ENCODE measurements at places on chromosomes 1 and 21.

DNA sequence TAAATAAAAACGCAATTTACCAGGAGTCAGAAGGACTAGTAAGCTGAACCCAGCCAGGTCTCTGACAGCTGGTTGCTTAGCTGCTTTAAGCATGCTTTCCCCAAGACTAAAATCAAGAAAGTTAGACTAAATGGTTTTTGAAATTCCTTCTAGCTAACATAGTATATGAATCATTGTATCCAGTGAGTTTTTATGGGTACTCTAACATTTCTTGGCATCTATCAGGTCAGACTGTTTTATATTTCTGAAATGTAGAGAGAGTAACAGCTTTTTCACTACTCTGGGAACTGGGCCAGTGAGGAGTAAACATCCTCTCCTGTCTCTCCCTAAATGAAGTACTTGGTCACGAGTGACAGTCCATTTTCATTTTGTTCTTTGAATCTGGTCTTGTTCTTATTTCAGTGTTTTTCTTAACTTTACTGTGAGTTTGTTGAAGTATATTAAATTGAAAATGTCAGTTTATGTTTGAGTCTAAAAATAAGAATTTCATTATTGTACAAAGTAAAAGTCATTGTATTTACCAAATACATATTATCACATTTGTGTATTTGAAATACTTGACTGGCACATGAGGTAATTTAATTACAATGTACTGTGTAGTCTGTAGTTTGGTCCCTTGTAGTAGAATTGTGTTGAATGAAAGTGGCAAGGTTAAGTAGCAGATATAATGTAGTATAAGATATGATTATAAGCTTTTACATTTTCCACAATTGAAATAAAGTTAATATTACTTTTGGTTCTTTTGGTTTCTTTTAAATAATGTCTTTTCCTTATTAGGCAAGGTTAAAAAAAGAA is 47.6 kb downstream of the PKN2 start:
- no peak for DNase-seq

GRCh38 chr1:45621895-45622523 is 1.8 kb downstream of the CCDC17 start:
- DNase-seq: no peak

- no peak for DNase-seq
Observed at GRCh38 chr21:44399955-44400790, 46.8 kb downstream of the TRPM2 start.

- DNase-seq: no peak
Observed at GRCh38 chr1:14794136-14794768, 195.8 kb downstream of the KAZN start.

DNA sequence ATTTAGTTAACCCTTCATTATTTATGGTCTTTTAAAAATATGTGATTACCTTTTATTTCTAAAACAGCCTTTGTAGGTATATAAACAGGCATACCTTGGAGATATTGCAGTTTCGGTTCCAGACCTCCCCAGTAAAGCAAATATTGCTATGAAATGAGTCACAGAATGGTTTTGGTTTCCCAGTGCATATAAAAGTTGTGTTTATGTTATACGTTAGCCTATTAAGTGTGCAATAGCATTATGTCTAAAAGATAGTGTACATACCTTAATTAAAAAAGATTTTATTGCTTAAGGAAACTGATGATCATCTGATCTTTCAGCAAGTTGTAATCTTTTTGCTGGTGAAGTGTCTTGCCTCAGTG is 44.1 kb downstream of the XCL2 start:
- no peak for DNase-seq

DNA sequence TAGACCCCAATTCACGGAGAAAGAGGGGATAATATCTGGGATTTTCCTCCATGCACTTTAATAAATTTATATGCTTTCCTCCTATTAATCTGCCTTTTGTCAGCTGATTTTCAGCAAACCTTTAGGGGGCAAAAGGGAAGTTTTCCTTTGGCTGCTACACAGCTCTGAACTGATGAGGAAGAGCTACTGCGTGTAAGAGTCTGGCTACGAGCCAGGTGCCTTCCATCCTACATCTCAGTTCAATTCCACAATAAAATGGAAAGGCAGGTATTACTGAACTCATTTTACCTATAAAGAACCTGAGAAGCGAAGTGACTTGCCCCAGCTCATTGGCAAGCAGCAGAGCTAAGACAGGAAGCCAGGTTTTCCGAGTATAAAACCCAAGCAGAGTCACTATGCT is 28.3 kb upstream of the ZNF326 start:
- DNase-seq: no peak

DNA sequence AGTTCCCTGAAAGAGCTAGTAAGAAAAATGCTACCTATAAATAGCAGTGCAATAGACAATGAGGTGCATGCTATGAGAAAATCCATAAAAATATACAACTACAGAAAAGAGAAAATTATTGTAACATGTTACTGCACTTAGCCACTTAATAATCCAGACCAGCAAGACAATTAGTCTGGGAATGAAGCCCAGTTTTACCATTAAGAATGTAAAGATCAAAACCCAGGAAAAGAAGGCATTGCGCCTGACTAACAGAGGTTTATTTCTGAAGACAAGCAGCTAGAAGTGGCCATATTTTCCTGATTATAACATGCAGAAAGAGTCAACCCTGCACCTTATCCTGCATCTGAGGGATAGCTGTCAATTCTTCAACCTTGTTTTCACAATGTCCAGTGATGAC is 276.4 kb upstream of the PRMT6 start:
- no peak for DNase-seq

GRCh38 chr1:117758444-117759316 is 152.8 kb downstream of the TENT5C start:
- DNase-seq: peak; percentile 89

- no peak for DNase-seq
Observed at GRCh38 chr1:10228528-10228927, 18.2 kb downstream of the KIF1B start.

- DNase-seq: no peak
Observed at GRCh38 chr1:66840929-66841328, 39.9 kb upstream of the INSL5 start.

DNA sequence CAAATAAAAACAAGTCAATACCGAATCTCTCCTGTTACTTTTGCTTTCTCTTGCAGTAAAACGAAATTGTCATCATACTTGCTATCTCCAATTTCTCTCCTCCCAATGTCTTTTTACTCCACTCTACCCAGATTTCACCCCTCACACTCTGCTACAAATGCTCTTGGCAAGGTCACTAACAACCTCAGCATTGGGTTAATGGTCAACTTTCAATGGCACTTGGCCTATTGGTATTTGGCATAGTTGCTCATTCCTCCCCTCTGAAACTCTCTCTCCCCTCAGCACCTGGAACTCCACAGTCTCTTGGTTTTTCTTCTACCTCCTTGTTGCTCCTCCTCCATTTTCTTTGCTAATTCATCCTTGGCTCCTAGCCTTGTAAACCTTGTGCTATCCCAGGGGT is 367.3 kb downstream of the PTPRU start:
- no peak for DNase-seq

DNA sequence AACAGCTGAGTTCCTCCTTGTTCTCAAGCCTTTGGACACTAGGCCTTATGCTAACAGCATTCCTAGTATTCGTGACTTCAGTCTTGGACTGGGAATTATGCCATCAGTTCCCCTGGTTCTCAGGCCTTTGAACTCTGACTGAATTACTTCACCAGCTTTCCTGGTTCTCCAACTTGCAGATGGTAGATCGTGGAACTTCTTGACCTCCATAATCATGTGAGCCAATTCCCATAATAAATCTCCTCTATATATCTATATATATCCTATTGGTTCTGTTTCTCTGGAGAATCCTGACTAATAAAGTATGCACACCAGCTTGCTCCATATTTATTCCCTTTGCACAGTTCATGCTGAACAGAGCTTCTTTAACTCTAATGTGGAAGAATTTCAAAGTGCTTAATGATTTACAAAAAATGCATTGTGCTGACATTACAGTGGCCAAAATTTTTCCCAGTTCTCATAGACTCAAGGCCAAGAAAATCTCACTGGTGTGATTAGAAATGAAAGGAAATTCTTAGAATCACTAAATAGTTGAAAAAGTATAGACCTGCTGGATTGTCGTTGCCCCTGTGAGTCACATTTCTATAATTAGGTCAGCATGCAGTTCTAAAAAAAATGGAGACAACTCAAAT is 462.9 kb upstream of the ADAMTS5 start:
- no peak for DNase-seq
